Mammary epithelial cell (primary cell): ENCODE measurements at places on chromosomes 1 and 21. TPM values are rescaled to one million over a fixed set of nuclear protein-coding genes. Genes with fewer than 3 reads are reported as not detected.

C1QC gene
- not detected for total RNA-seq

KRTAP11-1 gene
- not detected for total RNA-seq

CELSR2 gene
- total RNA-seq, result 17.6 and 34.7 TPM in 2 replicates

DMBX1 gene
- not detected for total RNA-seq

NOC2L gene
- total RNA-seq, result 124 and 125 TPM in 2 replicates

LRRC3 gene
- total RNA-seq, result 1.4 and 3.5 TPM in 2 replicates

GCSAML gene
- total RNA-seq, result not detected

FBLIM1 gene
- total RNA-seq, result 196 and 249 TPM in 2 replicates

CDC42BPA gene
- 56.1 and 60.6 TPM in 2 replicates for total RNA-seq

ADAMTS1 gene
- 61.9 and 179 TPM in 2 replicates for total RNA-seq

CHI3L2 gene
- total RNA-seq, result 1.0 TPM

SRP9 gene
- 214 and 234 TPM in 2 replicates for total RNA-seq

CNR2 gene
- not detected for total RNA-seq

ASCL5 gene
- not detected in 2 replicates for total RNA-seq

AKNAD1 gene
- 2.2 and 2.6 TPM in 2 replicates for total RNA-seq

ALG6 gene
- 11.3 TPM for total RNA-seq

NHLH1 gene
- 0.13 TPM in 1 of 2 replicates, not detected in the other for total RNA-seq

SLC16A4 gene
- 29.4 and 39.8 TPM in 2 replicates for total RNA-seq

SPATA45 gene
- not detected in 2 replicates for total RNA-seq

FAM110D gene
- not detected in 2 replicates for total RNA-seq

H6PD gene
- total RNA-seq, result 12.6 and 20.3 TPM in 2 replicates

YIPF1 gene
- total RNA-seq, result 21.6 and 24.3 TPM in 2 replicates

CACHD1 gene
- total RNA-seq, result 3.5 and 4.6 TPM in 2 replicates

ETV3L gene
- not detected in 2 replicates for total RNA-seq

KNCN gene
- not detected in 2 replicates for total RNA-seq

SLC44A3 gene
- 5.8 TPM for total RNA-seq

SPRR1B gene
- 217 and 328 TPM in 2 replicates for total RNA-seq

GJA9 gene
- not detected for total RNA-seq

S100A8 gene
- 176 and 363 TPM in 2 replicates for total RNA-seq

PLA2G4A gene
- total RNA-seq, result 7.3 TPM

CRABP2 gene
- 25.9 and 29.5 TPM in 2 replicates for total RNA-seq

INKA2 gene
- 4.2 TPM for total RNA-seq

ANGPTL3 gene
- total RNA-seq, result not detected in 2 replicates

RIPPLY3 gene
- total RNA-seq, result 0.17 TPM

FAM43B gene
- total RNA-seq, result not detected

S100A11 gene
- 2,273 and 2,534 TPM in 2 replicates for total RNA-seq

PLPP3 gene
- total RNA-seq, result 16.2 TPM

TTC39A gene
- 0.40 and 0.45 TPM in 2 replicates for total RNA-seq

AQP10 gene
- not detected for total RNA-seq

GPR137B gene
- total RNA-seq, result 8.9 and 10.2 TPM in 2 replicates

UTS2 gene
- total RNA-seq, result not detected in 2 replicates

CLCA4 gene
- total RNA-seq, result 0.11 and 0.24 TPM in 2 replicates

CD1E gene
- total RNA-seq, result not detected in 2 replicates

ARHGEF19 gene
- 3.5 TPM for total RNA-seq
